ENCODE measurements at places on chromosomes 12 and 14.

DNA sequence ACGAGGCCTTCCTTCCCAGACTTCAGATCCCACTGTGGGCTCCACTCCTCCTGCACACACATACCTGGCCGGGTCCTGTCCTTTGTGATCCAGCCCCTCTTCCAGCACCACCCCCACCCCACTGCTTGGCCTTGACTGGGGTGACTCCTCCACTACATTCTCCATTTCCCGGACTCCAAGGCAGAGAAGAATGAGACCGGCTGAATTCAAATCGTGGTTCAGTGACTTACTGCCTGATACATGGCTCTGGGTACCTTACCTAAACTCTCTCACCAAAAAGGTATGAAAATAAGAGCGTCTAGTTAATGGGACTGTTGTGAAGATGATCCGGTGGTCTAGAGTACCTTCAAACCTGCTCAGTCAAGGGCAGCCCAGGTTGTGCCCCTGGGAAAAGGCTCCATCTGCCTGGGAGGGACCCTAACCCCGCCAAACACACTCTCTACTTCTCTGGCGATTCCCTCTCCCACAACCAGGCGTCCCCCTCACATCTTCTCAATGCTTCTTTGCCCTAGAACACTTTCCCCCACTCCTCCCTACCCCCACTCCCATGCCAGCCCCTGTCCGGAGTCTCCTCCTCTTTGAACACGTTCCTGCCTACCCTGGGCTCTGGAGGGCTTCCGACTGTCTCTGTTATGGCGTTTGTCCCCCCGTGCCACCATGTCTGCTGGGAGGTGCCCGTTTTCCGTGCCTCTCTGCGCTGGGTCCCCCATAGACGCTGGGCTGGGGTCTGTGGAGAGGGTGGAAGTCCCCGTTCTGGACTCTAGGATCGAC lies 1.5 kb upstream of the ZBTB42 start:
- DNase-seq = no peak

GRCh38 chr12:102462386-102462785 lies 18.0 kb downstream of the IGF1 start:
- DNase-seq = no peak

- DNase-seq = no peak
Measured at GRCh38 chr14:33792009-33792719, 158.7 kb downstream of the EGLN3 start.

GRCh38 chr12:108896336-108896735 lies 16.4 kb downstream of the DAO start:
- no peak for DNase-seq

DNA sequence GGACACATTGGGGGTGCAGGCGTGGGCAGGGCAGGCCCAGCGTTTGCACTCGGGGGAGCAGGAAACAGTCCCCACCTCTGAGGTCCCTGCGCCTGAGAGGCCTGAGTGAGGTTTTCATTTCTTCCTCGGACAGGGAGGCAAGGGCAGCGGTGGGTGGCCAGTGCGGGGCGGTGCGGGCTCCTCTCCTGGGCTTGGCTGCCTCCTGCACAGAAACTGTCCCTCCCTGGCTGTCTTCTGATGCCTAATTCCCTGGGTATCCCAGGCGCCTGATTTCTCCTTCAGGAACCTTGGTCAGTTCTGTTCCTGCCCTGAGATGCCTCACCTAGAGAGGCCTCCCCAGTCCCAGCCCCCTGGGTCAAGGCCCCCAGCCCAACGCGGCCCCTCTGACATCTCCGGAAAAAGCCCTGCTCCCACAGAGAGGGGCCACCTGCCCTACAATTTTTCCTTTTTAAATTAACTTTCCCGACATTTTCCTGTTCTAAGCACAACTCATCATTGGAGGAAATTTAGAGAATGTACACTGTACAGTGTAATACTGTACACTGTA lies 260.3 kb downstream of the ADGRD1 start:
- no peak for DNase-seq

GRCh38 chr12:11618046-11618445 lies 31.4 kb upstream of the ETV6 start:
- no peak for DNase-seq

DNA sequence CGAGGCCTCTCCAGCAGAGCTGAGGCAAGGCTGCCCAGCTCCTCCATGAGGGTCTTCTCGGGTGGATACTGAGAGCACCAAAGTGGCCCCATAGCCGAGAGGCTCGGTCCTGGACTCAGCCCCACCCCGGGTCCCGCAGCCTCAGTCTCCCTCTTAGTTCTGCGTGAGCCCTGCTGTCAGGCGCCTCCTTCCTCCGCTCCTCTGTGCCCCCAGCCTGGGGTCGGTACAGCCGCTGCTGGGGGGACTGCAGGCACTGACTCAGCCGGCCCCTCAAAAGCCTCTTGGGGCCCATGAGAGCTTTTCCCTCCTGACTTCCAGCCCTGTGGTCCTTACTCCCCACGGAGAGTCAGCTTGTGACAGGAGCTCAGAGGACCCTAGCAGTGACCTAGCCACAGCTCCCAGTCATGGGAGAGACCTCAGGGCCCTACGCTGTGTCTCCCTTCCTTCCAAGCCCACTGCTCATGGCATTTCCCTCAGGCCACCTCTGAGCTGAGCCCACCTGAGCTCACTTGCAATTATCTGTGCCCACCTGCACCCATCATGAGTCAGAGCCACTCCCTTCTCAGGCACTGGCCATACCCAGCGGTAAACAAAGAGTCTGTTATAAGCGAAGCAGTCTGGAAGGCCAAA lies 295.0 kb upstream of the RTL1 start:
- no peak for DNase-seq

DNA sequence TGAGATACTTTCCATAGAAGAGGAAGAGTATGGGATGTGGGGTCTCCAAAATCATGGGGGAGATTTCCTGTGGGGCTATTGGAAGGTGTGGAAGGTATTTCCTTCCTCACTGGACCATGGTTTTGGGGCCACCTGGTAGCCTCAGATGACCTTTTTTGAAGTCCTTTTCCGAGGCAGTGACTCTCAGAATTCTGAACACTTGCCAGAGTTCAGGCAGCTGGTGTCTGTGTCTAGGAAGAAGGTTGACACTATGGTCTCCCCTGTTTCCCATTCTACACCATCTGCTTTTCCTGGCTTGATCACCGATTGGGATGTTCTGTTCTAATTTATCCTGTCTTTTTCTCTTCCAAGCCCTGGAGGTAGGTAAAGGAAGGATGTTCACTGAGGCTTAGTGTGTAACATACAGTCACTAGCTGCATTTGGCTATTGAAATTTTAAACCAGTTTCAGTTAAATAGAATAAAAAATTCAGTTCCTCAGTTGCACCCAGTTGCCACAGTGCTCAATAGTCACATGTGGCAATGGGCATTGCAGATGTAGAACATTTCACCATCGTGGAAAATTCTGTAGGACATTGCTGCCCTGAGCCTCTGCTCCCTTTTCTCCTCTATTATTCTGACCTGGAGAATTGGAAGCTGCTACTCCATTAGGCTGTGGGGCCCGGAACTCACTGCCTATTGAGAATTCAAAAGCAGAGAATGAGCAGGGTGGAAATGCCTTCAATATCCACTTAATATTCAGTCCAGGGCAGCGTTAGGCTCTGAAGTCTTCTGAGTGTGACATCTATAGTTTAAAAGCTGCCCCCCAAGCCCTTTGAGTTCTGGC lies 11.0 kb upstream of the PLEKHG3 start:
- DNase-seq = no peak

- peak; percentile 48 for DNase-seq
Measured at GRCh38 chr12:50074936-50075807, 10.0 kb upstream of the SMARCD1 start.

DNA sequence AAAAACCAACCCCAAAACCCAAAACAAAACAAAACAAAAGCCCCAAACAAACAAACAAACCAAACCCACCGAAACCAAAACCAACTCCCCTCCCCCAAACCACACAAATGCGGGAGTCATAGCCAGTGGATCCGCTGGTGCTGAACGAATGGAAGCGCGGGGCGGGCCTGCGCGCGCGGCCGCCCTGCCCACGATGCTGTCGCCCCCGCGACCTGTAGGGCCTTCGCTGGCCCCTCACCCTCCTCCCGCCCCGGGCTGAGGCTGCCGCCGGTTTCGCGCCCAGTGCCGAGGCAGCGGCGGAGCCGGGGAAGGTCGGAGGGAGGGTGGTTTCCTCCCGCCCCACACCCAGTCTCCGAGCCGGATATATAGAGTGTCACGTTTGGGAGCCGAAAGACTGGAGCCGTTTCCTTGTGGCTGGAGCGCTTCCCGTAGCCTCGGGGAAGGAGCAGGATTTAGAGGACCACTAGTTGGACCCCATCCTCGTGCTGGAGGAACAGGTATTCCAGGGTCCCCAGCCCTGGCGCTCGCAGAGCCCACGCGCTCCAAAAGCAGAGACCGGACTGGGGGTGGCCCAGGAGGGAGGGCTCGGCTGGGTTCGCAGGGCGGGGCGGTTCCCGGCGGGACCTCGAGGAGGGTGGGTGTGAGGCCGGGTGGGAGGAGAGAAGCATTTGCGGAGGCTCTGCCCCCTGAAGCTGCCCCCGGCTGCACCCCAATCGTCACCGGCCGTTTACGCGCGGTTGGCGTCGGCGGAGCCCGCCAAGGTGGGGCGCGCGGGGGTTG lies at the start of gene FAR2:
TSS of gene FAR2 (plus strand) at position 368 of the 780 bp plus-strand sequence. CDS start 121,172 bp downstream, outside the sequence.
- peak; percentile 55 for DNase-seq

GRCh38 chr12:96534339-96534738 lies 45.0 kb downstream of the CFAP54 start:
- no peak for DNase-seq
